ENCODE measurements at places on chromosomes 2 and 18.

GRCh38 chr2:219983836-219984235, 356.4 kb downstream of the SLC4A3 start:
- peak; percentile 27 for DNase-seq

- DNase-seq = no peak
These were observed 59.7 kb upstream of the PDK1 start for GRCh38 chr2:172496160-172496608.

- peak; percentile 52 for DNase-seq
These were observed 88.0 kb upstream of the SETBP1 start for GRCh38 chr18:44592639-44593038.

DNA sequence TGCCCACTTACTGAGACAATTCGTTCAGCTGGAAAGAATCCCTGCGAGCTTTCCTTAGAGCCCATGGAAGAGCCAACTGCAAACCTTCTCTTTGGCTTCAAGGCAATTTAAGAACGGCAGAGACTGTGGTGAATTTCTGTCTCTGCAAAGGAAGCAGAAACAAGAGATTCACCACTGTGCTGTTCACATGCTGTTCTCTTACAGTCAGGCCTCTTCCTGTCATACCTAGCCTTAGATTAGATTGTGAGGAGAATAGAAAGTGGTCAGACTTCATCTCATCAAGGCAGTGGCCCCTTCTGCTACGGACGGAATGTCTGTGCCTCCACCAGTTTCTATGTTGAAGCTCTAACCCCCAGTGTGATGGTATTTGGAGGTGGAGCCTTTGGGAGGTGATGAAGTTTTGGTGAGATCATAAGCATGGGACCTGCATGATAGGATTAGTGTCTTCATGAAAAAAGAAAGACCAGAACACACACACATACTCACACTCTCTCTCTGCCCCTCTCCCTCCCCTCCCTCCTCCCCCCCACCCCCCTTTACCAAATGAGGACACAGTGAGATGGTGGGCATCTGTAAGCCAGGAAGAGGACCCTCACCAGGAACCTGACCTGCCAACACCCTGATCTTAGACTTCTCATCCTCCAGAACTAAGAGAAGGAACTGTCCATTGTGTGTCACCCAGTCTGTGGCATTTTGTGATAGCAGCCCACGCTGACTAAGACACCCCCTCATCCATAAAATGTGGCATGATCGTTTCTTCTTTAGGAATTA, 45.6 kb upstream of the NRP2 start:
- no peak for DNase-seq

GRCh38 chr18:8351161-8351560, 258.1 kb upstream of the RAB12 start:
- DNase-seq = no peak

DNA sequence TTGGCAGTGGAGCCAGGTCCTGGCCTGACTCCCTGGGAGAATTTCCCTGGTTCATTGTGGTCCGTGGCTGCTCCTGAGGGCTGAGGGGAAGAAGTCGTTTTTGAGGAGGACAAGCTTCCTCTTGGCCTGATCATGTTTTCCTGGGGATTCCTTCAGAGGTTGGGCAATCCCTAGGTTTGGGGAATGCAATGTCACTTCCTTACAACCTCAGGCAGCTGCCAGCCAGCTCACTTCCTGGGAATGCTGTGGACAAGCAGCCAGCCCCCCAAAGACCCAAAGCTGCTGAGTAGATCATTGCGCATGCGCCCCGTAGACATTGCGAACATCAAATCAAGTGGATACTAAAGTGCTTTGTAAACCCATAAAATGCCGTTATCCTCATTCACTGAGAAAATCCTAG, 7.7 kb upstream of the DNMT3A start:
- peak; percentile 82 for DNase-seq

Data from fibroblast of skin of abdomen (primary cell).